ENCODE measurements at places on chromosomes 11 and 22.

DNA sequence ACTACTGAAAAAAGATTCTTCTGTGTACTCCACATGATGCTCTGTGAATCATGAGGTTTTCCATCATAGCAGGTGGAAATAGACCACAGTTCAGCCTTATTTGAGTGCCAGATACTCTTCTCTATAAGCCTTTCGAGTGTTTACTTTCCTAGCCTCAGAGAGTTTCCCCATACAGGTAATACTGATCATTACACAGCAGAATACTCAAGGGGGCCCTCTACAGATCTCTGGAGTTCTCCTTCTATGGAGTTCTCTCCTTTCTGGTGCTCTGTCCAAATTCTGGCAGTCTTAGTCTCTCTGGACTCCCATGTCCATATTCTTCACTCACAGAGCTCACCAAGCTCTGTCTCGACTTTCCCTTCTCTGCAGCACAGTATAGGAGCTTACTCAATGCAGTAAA lies 175.7 kb upstream of the CARD18 start:
- DNase-seq, result no peak

GRCh38 chr11:101759771-101760450 lies 154.9 kb upstream of the CEP126 start:
- DNase-seq, result no peak

DNA sequence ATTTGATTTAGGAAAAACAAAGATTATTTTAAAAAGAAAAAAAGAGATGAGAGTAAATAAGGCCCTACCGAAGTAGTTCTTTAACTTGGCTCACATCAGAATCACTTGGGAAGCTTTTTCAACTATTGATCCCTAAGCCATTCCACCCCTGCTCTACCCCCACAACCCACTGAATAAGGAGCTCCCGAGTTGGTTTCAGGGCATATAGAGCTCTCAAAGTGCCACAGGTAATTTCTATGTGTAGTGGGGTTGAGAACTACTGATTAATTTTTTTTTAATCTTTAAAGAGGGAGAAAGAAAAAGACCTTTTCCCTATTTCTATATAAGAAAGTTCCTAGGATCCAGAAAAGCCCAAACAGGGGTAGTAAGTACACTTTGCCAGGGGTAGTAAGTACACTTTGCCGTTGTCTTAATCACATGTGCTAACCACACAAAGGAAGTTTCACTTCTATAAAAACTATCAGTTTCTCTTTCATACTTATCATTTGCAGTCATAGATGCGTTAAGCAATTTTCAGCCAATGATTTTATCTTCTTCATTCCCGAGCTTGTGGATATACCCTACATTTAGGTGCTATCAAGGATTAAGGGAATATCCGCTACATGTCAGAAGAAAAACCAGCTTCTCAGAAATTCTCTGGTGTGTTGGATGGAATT lies 108.4 kb upstream of the ZC3H12C start:
- no peak for DNase-seq

DNA sequence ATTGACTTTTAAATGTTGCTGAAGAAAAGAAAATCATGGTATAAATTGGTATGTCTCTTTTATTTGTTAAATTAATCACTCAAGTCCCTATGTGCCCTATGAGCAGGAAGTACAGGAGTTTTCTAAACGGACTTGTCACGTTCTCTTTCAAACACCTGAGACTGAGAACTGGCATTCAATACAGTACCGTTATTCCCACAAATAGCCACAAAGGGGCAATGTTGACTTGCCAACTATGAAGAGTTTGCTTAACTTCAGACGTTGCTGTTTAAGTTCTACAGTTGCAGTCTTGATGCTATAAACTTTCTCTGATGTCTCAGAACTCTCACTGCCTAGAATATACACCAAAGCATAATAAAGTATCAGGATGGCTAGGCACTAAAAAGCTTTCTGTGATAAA lies 7.6 kb downstream of the OR56A1 start:
- peak; percentile 25 for DNase-seq

DNA sequence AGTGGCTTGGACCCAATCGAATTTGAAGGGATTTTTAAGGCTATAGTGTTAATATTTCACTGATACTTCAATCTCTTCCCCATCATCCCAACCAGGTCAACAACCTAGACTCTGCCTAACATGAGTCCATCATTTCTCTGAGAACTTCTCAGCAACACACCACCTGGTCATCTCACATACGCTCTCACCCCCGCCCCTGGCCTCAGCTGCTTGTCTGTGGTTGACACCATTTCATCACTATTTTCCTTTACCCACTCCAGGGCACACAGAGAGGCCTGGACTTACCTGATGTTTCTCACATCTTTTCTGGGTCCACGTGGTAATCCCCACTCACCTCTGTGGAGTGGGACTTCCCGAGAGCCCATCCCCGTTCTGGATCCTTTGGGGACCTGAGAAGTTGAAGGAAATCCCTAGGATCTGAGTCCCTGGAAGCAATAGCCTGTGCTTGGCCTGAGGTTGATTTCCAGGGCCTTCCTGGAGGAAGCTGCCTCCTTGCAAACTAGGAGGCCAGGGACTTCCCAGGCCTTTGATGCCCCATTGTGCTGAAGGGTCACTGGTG lies 3.2 kb downstream of the P2RX3 start:
- no peak for DNase-seq

DNA sequence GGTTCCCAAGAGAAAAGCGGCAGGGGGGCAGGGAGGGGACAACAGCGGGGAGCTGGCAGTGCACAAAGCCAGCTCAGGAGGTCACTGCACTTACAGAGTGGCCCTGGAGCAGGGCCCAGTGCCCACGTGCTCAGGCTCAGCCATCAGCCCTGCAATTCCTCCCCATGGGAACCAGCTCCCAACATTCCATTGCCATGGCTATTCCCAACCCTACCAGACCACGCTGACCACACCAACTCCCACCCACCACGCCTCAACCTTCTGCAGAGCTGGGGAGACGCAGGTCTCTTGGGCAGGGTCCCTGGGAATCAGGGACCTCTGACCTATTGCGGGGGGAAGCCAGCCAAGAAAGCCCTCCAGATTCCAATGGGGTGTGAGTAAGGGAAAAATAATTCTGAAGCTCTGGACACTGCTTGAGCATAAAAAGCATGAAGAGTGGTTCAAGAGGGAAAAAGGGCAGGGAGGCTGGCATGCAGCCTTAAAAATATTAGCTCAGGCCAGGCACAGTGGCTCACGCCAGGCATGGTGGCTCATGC lies 38.3 kb upstream of the TFIP11 start:
- no peak for DNase-seq

- DNase-seq, result no peak
Observed at GRCh38 chr11:50412832-50413231, 380.2 kb downstream of the OR4C45 start.

- peak; percentile 21 for DNase-seq
Observed at GRCh38 chr11:92838759-92839310, 130.6 kb upstream of the MTNR1B start.

GRCh38 chr11:68287419-68287818 lies 15.6 kb upstream of the C11orf24 start:
- DNase-seq, result no peak

GRCh38 chr11:9078113-9079086 lies 13.0 kb downstream of the SCUBE2 start:
- DNase-seq, result no peak

DNA sequence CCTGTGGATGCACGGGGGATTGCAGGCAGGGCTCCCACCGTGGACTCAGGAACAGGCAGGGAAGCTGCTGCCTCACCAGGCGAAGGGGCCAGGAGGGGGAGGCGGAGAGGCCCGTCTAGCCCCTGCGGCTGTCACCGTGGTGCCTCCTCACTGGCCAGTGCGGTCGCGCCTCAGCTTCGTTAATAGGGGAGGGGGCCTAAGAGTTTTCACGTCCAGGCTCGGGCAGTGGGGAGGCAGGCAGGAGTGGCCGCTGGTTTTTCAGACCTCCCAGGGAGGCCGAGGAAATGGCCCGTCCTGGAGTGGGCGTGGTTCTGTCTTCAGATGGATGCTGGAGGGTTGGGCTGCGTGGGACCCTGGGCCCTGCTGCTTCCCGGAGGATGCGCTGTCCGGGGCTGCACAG lies 91.1 kb upstream of the B3GAT1 start:
- DNase-seq, result no peak

DNA sequence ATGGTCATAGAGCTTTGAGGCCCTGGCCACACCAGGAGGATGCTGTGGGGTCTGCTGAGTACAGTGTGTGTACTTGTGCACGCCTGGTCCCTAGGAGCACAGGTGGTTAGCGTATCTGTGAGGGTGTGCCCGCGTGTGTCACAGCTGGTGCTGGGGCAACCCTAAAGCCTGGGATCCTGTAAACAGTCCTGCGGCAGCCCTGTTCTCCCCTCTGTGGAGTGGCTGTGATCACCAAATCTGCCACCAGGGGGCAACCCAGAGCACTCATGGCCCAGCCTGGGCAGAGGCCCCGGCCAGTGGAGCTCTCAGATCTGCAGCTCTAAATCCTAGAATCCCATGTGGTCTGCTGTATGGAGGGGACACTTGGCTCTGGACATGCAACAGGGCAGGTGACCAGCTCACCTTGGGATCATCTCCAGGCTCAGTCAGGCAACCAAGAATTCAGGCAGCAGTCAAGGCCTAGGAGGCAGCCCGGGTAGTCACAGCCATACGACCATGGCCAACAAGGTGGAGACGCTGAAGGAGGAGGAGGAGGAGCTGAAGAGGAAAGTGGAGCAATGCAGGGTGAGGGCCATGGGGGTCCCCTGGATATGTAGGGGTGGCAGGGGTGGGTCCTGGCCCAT lies 3.9 kb downstream of the SH3BP1 start:
- DNase-seq, result peak; percentile 28

- DNase-seq, result no peak
Observed at GRCh38 chr22:47366026-47366767, 603.7 kb downstream of the TBC1D22A start.

DNA sequence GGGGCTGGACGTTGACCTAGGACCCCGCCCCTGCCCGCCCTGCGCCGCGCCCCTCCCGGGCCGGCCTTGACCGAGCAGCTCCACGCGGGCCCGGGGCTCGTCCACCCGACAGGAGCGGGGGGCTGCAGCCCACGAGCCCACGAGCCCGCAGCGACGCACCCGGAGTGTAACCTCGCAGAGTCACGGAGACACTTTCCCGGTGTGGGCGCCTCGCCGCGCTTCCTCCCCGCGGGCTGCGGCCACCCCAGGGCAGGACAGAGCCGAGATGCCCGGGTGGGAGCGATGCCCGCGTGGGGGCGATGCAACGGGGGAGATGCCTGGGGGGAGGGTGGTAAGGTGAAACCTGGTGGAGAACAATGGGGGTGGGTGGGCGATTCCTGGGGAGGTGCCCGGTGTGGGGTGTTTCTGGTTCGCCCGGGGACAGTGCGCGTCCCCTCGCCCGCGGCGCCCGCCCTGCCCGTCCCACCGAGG lies 4.9 kb upstream of the ZBED4 start:
- no peak for DNase-seq

- DNase-seq, result no peak
Observed at GRCh38 chr11:101442171-101442570, 141.6 kb downstream of the TRPC6 start.
